ENCODE measurements at places on chromosomes 7 and 10. TPM values are rescaled to one million over a fixed set of nuclear protein-coding genes. Genes with fewer than 3 reads are reported as not detected.

The FGL2 gene
- polyA plus RNA-seq = 34.2 TPM

The ITPRID1 gene
- 1.7 TPM for polyA plus RNA-seq

The TRIM50 gene
- polyA plus RNA-seq = 0.44 TPM

The MAGI2 gene
- polyA plus RNA-seq = 6.4 TPM

The DYNC1I1 gene
- 0.86 TPM for polyA plus RNA-seq

The EBLN1 gene
- polyA plus RNA-seq = 0.09 TPM

The NPTX2 gene
- 7.3 TPM for polyA plus RNA-seq

The CDK14 gene
- 21.9 TPM for polyA plus RNA-seq

The SUN3 gene
- polyA plus RNA-seq = 0.24 TPM

The PHKG1 gene
- polyA plus RNA-seq = 25.0 TPM

The MBLAC1 gene
- polyA plus RNA-seq = 0.40 TPM

The PNLIPRP2 gene
- polyA plus RNA-seq = not detected

The ARHGAP22 gene
- polyA plus RNA-seq = 1.6 TPM

The SPDYE6 gene
- 6.7 TPM for polyA plus RNA-seq

The MBL2 gene
- not detected for polyA plus RNA-seq

The KCNK18 gene
- not detected for polyA plus RNA-seq

The ST8SIA6 gene
- polyA plus RNA-seq = 2.3 TPM

The FAM25A gene
- not detected for polyA plus RNA-seq

The NKX2-3 gene
- polyA plus RNA-seq = 1.1 TPM

The HOXA4 gene
- 27.6 TPM for polyA plus RNA-seq

The LRRC18 gene
- polyA plus RNA-seq = 0.22 TPM

The PCDH15 gene
- 0.28 TPM for polyA plus RNA-seq

The DKK1 gene
- polyA plus RNA-seq = not detected

The NET1 gene
- 85.1 TPM for polyA plus RNA-seq

The PTER gene
- 10.2 TPM for polyA plus RNA-seq

The AKR1C8 gene
- polyA plus RNA-seq = not detected

The IKZF1 gene
- polyA plus RNA-seq = 1.00 TPM

The KCNMA1 gene
- polyA plus RNA-seq = 16.8 TPM

The KIF11 gene
- 28.4 TPM for polyA plus RNA-seq

The MMD2 gene
- polyA plus RNA-seq = 0.59 TPM

The CXCL12 gene
- polyA plus RNA-seq = 214 TPM

The FAM25G gene
- not detected for polyA plus RNA-seq

The TRIM73 gene
- polyA plus RNA-seq = 6.0 TPM

The CAV2 gene
- 33.2 TPM for polyA plus RNA-seq

The PON1 gene
- polyA plus RNA-seq = 0.68 TPM
